Lower leg skin (tissue), 4 donors: ENCODE measurements at places on chromosomes 2 and 18. TPM values are rescaled to one million over a fixed set of nuclear protein-coding genes. Genes with fewer than 3 reads are reported as not detected.

The VRK2 gene
- 11.5 TPM for total RNA-seq

The SCTR gene
- total RNA-seq: not detected

DNA sequence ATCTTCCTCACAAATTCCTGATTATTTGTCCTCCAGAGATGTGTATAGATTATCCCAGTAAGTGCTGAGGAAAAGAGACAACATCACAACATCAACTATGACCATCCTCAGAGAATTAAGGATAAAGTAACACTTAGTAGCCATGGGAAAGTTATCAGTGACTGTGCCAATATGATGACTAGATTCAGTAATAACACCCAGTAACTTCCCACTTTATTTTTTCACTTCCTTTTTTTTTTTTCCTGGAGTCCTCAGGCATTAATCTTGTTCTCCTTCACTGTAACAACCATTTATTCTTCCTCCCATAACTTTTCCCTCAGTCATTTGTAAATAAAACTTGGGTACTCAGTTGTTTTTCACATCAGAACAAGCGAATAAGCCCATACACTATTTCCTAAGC, 16.7 kb upstream of the PID1 start:
- DNase-seq: no peak

DNA sequence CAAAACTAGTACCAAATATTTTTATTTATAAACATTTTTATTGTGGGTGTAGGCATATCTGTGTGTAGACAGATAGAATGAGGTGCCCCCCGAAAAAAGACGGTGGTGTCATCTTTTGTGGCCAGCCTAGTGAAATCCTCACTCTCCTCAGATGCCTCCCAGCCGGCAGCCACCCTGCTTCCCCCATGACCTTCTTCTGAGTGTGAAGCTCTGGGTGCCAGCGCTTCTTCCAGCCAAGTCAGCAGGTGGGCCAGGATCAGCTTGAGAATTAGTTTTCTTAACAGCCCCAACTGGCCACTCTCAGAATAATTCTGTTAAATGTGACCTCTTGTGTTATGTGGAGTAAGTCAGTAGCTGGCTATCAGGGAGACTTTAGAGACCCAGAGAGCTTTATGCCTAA, 229.6 kb upstream of the FOSL2 start:
- DNase-seq: no peak

DNA sequence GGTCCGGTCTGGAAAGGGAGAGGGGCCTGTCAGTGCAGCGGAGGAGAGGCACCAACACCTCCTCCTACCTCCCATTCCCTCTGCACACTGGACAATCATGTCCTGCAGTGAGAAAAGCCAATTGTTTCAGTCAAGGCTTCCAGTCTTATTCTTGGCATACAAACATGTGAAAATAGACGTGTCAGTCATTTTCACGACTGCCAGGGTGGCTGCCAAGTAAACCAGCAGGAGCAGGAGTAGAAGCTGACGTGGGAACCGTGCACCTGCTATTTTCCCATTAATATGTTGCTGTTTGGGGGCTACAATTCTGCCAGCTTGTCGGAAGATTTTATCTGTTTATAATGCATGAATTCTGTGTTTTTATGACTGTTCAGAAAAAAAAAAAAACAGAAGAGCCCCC, 202.3 kb downstream of the SPP2 start:
- DNase-seq: no peak

DNA sequence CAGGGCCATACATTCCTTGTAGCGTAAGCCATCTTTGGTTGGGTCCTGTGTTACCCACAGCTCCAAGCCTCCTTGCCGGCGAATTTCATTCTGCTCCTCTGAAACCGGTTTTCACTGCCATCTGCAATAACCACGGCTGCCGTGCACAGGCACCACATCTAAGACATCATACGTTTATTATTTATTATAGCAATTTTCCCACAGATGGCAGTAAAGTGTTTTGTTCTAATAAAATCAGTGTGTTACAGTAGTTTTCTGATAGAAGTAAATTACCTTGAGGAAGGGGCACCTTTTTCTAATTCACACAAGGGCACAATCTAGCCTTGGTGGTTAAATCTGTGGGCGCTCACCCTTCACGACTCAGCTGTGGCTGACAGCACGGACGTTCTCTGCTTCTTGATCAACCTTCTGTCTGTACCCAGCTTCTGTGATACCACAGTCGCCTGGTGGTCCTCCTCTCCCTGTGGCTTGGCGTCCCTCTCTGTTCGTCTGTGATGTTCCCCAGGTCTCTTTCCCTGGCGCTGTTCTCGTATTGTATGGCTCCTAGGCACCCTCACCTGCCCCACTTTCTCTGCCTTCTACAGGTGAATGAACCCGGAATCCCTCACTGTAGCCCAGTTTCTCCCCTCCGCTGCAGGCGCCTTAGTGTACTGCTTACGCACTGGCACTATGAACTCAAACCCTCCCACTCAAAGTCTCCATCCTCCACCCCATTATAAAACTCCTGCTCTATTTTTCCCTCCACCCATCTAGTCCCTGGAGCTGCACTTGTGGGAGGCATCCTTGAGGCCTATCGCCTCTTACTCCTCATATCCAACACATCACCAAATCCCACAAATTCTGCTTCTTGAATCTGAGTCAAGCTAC, 236.8 kb downstream of the DYSF start:
- DNase-seq: no peak
